RWPE1 (cell line): ENCODE measurements at places on chromosomes 4 and X.

DNA sequence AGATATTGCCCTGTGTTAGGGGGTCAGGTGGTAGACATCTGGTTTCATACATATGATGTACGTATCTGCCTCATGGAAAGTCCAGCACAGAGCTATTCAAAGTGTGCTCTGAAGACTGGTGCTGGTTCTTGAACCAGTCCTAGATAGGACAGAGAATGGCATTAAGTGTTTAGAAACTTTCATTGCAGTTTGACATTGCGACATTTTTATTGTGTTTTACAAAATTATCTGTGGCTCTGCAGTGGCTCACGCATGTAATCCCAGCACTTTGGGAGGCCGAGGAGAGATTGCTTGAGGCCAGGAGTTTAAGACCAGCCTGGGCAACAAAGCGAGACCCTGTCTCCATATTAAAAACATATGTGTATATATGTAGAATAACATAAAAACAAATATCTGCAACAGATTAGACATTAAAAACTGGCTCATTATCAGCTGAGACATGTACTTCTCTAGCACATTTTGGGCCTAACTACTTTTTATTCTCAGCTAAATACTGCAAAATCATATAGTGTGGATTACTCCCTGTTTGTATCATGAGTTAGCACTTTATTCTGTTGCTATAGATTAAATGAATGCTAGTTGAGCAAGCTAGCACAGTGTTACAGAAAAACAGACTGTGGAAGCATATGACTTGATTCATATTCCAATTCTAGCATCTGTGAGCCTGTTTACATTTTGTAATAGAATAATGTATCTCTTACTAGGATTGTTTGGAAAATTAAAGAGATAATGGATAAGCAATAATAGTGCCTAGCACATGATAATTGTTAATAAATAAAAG, 57.1 kb downstream of the USP9X start:
- no peak for DNase-seq

GRCh38 chr4:5156682-5157081, 105.4 kb downstream of the STK32B start:
- no peak for DNase-seq

- no peak for DNase-seq
Observed at GRCh38 chr4:147128787-147129186, 183.1 kb upstream of the TTC29 start.

DNA sequence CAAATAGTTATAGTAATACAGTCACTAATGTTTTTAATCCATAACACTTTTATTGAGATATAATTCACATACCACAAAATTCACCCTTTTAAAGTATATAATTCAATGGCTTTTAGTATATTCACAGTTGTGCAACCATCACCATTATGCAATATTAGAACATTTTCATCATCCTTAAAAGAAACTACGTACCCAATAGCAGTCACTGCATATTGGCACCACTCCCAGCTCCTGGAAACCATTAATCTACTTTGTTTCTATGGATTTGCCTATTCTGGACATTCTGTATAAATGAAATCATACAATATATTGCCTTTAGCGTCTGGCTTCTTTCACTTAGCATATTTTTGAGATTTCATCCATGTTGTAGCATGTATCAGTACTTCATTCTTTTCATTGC, 99.3 kb downstream of the AMMECR1 start:
- DNase-seq, result no peak
